ENCODE measurements at places on chromosomes 5 and 9.
A peak's percentile ranks its signal among the peaks of the same experiment; 100 is the strongest.

DNA sequence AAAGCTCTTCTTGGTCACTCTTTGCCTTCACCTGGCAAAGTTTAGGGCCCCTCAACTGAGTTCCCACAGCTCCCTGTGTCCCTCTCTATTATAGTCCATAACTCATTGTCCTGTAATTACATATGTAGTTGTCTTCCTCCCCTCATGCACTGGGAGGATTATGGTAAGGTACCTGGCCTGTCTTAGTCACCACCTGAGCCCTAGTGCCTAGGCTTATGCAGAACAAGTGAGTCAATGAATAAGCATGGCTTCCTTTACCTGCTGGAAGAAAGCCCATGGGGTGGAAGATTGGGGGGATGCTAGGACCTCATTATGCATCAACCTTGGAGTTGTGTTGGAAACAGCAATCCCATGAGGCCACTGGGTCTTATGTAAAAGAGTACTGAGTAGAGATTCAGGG is 187.7 kb upstream of the TRIM32 start:
- DNase-seq = no peak

DNA sequence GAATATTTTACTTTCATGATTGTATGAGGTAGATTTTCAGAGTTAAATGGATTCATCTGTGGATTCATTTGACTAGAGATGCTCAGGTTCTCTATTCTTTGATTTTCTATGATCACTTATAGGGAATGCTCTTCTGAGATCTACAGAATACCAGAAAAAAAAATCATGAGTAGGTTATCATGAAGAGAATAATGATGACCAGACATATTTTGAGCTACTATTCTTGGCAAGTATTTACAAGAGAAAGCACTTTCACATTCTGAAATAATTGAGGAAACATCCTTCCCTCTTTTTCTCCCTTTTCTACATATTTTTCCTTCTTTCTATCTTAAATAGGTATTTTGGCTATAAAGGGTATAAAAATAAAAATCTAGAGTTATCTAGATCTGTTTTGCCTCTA is 543.0 kb upstream of the TUSC1 start:
- DNase-seq = no peak

- DNase-seq = no peak
Measured at GRCh38 chr5:137627293-137627692, 108.6 kb downstream of the KLHL3 start.

- DNase-seq = no peak
Measured at GRCh38 chr5:141915881-141916336, 7.8 kb upstream of the DELE1 start.

DNA sequence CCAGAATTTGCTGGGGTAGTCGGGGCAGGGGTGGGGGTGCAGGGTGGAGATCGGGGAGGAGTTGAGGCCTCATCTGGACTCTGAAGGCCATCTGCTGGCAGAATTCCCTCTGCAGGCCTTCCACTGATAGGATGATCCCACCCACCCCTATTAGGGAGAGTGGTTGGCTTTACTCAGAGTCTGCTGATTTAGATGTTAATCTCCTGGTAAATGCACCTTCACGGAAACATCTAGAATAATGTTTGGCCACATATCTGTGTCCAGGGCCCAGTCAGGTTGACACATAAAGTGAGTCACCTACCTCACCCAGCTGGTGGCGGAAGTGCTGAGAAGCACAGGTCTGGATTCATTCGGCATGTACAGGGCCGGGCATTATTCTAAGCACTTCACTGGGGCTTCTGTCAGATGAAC is 50.0 kb downstream of the DAPK1 start:
- no peak for DNase-seq

GRCh38 chr5:151083081-151083676 is 2.3 kb upstream of the TNIP1 start:
- no peak for DNase-seq

DNA sequence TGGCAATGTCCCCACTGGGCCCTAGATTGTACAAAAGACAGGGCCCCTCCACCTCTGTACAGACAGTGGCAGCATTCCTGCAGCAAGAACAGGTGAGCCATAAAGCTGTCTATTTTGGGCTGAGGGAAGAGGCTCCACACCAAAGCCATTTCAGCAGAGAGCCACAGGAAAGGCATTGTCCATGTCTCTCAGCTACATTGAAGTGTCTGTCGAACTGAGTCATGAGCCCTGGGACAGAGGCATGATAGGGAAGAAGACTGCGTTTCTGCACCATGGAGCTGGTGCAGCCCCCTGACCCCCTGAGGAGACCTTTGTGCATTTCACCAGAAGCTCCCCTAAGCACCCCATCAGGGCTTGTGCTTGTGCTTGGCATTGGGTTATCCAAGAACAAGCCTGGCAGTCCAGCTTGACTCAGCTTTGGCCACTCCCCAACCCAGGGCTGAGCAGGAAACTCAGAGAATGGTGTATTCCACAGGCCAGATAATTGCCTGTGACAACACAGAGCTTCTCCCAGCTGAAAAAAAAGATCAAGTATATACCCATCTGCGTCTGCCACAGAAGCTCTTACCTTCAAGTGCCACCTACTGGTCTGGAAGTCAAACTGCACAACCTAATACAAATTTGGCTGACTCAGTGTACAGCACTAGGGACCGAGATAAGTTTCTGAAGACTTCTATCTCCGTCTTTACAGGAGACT is 5.9 kb upstream of the FRMD3 start:
- DNase-seq = peak; percentile 14

DNA sequence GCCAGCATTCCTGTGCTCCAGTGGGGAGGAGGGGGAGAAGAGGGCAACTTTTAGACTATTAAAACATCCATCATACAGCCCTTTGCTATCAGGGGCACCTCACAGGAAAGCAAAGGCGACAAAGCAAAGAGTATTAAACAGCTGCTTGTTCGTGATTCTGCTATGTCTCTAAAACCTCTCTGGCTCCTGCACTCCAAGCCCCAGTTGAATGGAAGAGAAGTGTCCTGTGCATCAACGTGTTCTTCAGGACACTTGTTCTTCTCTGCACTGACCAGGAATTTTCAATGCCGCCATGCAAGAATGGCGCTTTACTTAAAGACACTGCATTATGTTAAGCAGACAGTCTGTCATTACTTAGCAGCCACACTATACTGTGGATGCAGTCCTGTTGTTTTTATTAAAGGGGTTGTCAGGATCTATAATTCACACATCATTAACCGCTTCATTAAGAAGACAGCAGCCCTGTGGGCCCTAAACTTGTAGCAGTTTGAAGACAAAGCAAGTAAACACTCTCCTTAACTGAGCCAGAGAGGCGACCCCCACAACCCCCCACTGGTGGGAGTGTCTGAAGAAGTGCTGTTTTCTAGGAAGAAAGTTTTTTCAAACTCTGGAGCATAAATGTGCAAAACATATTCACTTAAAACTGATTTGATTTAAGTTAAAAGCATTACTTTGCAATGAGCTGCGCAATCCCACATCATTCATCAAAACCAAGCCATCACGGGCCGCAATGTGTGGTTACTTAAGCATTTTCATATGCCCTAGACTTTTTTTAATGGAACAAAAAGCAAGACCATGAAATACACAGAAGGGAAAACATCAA is 164.5 kb downstream of the ZNF608 start:
- DNase-seq = no peak

All from endothelial cell (in vitro differentiated cells).